Activated CD4-positive, CD25-positive, alpha-beta regulatory T cell treated with anti-CD3 and anti-CD28 coated beads, Interleukin-2, amount 50 U/mL, for 72 hours (primary cell): ENCODE measurements at places on chromosomes 4 and X.
A peak's percentile ranks its signal among the peaks of the same experiment; 100 is the strongest.

DNA sequence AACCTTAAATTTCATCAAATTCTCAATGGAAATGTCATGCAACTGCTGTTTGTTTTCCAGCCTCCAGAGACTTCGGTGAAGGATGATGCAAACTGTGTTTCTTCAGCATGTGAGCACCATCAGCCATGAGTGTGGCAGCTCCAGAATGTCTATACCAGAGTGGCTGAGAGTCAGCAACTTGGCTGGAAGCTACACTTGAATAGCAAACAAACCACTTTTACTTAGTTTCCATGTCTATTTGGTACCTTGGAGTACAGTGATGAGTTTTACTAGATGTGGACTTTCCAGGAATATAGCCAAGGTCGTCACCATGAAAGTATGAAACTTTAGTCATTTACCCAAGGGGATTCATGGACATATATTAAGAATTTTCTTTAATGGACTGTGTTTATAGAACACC lies 4.3 kb upstream of the IL21 start:
- DNase-seq: no peak

GRCh38 chr4:159787901-159788300 lies 685.0 kb downstream of the RAPGEF2 start:
- DNase-seq: no peak

GRCh38 chr4:2906218-2906617 lies 57.0 kb downstream of the NOP14 start:
- DNase-seq: no peak

DNA sequence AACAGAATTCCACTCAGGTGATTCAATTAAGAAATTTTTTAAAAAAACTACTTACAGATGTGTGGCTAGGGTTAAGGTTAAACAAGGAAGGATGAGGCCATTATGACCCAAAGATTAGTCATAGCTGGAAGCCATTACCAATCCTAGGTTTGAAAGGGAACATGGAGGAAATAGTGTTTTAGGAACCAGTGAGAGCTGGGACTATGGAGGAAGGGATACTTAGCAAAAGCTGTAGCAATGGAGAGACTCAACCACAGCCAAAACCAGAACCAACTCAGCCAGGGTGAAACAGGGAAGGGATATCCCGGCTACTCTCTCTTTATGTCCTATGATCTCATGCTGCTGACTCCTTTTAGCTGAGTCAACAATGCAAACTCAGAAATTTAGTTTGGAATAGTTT lies 148.6 kb upstream of the CNKSR2 start:
- no peak for DNase-seq

GRCh38 chr4:88759895-88760290 lies 62.3 kb upstream of the NAP1L5 start:
- DNase-seq: no peak

GRCh38 chrX:152915541-152916241 lies 17.8 kb downstream of the ZNF185 start:
- no peak for DNase-seq

- DNase-seq: peak; percentile 41
These were observed 208.9 kb downstream of the NWD2 start for GRCh38 chr4:37453281-37453998.
